Activated CD8-positive, alpha-beta memory T cell treated with anti-CD3 and anti-CD28 coated beads for 1 hour (primary cell): ENCODE measurements at places on chromosomes 7 and 10.

- no peak for DNase-seq
Measured at GRCh38 chr10:17386616-17387075, 67.7 kb downstream of the ST8SIA6 start.

DNA sequence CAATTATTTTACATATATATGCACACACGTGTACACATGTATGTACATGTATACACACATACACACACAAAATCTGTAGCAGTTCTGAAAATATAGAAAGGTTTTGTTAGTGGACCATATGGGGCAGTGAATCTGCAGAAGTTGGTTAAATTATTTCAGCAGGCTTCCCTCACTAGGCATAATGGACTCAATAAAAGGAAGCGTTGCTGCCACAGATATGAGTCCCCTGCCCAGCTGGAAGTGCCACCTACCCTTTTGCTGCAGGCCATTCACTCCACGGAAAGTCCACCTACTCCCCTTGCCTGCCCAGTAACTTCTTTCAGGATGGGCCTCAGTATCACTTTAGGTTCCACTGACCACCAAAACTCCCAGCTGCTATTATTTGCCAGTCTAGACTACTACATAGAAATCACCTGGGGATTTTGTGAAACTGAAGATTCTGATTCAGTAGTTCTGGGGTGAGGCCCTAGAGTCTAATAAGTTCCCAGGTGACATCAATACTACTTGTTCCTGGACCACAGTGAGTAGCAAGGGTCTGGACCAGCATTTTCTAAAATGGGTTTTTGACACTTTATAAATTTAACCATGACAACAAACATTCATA lies 29.3 kb upstream of the CROT start:
- DNase-seq = no peak

- no peak for DNase-seq
Measured at GRCh38 chr10:84574102-84574501, 245.7 kb downstream of the CCSER2 start.

GRCh38 chr10:59281861-59282260 lies 80.5 kb downstream of the FAM13C start:
- DNase-seq = no peak

DNA sequence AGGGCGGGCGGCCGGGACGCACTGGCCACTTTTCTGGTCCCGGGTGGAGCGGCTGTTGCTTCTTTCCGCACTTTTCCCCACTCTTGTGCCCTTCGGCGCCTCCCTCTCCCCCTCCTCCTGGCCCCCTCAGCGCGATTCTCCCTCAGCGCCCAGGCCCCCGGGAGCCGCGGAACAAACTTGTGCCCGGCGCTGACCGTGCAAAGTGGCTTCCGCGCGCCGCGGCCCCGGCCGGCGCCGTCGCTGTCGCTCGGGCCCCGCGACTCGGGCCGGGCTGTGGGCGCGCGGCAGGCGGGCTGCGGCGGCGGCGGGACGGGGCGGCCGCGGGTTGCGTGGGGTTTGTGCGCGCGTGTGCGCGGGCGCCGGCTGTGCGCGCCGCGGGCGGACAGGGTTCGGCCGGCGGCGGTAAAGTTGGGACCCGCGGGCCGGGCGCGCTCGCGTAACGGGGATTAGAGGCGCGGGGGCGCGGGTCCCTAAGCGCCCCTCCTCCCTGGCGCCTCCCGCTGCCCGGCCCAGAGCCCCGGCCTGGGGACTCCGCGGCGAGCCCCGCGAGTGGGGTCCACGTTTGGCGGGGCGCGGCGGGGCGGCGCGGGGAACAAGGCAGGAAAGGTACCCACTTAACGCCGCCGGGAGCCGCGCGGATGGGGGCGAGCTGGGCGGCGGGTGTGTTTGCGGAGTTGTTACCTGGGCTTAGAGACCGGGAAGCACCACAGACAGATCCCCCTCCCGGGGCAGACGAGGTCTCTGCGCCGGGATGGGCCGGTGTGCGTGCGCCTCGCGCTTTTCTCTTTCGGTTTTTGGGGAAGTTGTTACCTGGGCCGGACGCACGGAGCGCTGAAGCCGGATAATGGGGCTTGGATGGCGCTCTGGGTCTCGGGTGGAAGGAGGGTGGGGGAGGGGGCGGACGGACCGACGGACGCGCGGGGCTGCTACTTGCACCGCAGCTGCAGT lies 860 bp downstream of the ZEB1 start:
- peak; percentile 14 for DNase-seq

DNA sequence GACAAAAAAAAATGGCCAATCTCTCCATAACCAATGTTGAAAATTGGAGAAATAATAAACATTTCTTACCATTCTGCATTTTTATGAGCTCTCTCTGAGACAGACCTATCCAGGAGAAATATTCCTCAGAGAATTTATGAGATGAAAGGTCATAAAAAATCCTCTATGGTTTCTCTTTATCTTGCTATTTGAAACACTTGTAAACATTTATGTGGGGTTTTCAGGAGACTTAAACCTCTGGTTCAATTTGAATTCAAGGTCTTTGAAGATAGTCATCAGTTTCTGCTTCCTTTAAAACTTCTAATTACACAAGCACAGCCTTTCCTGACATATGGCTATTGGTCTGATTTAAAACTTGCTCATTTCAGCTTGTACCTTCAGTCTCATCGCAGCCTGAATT lies 78.5 kb upstream of the APBB1IP start:
- no peak for DNase-seq

DNA sequence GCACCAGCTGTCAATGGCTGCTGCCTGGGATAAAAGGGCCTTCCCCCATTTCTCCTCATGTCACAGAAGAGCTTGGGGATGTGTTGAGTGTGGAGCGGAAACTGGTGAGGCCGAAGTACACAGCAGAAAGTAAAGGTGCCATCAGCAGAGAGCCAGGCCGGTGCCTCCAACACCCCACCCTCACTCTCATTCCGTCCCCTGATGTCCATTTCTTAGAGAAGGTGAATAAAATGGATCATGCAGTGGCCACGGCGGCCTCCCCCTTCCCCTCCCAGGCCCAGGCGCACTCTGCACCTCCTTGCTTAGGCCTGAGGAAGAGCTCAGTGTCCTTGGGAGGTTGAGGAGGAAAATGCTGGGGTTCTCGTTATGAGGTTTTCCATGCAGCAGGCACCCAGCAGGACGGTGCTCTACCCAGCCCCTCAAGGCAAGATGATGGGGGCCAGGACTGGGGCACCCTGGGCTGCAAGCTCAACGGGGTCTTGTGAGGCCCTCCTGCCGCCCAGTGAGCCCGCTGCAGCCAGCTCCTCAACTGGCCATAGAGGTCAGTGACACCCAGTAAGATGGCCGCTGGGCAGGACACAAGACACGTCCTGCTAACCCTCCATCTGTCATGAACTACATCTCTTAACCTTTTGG lies 163.9 kb downstream of the ADARB2 start:
- DNase-seq = no peak

- no peak for DNase-seq
Measured at GRCh38 chr7:140506788-140507464, 27.6 kb upstream of the MKRN1 start.

DNA sequence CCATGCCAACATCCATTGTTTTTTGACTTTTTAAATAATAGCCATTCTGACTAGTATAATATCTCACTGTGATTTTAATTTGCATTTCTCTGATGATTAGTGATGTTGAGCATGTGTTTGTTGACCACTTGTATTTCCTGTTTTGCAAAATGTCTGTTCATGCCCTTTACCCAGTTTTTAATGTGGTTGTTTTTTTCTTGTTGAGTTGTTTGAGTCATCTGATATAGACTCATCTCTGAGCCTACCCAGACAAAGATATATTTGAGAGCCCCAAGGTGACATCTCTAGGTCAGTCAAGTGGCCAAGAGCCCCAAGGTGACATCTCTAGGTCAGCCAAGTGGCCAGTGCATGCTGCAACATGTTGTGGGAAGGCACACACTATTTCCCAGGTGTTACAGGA lies 224.7 kb downstream of the HECW1 start:
- DNase-seq = no peak

GRCh38 chr7:135386776-135387175 lies 123.1 kb downstream of the CNOT4 start:
- DNase-seq = no peak

DNA sequence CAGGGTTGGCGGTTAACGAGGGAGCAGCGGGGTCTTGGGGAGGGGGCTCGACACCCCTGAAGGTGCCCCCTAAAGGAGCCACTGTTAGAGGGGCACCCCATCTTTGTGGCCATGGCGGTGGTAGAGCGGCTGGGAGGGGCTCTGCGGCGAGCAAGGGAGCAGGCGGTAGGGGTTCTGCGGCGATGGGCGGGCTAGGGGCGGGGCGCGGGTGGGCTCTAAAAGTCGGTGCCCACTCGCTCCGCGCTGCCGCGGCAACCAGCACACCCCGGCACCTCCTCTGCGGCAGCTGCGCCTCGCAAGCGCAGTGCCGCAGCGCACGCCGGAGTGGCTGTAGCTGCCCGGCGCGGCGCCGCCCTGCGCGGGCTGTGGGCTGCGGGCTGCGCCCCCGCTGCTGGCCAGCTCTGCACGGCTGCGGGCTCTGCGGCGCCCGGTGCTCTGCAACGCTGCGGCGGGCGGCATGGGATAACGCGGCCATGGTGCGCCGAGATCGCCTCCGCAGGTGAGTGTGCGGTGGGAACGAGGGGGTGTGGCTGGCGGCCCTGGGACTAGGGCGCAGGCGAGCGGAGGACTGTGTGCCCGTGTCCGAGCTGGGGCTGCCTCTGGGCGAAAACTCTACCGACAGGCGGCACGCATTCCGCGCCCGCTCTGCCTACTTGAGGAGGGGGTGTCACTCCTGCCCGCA lies at the start of gene MEST:
Gene MEST (plus strand): TSS at position 245 of the 682 bp plus-strand sequence. CDS start 229 bp downstream, at position 474.
- DNase-seq = no peak

- no peak for DNase-seq
Measured at GRCh38 chr10:63206997-63207811, 74.1 kb downstream of the NRBF2 start.

- no peak for DNase-seq
Measured at GRCh38 chr7:49703337-49703736, 70.1 kb upstream of the VWC2 start.

- no peak for DNase-seq
Measured at GRCh38 chr7:12942609-12943008, 255.2 kb downstream of the ARL4A start.

DNA sequence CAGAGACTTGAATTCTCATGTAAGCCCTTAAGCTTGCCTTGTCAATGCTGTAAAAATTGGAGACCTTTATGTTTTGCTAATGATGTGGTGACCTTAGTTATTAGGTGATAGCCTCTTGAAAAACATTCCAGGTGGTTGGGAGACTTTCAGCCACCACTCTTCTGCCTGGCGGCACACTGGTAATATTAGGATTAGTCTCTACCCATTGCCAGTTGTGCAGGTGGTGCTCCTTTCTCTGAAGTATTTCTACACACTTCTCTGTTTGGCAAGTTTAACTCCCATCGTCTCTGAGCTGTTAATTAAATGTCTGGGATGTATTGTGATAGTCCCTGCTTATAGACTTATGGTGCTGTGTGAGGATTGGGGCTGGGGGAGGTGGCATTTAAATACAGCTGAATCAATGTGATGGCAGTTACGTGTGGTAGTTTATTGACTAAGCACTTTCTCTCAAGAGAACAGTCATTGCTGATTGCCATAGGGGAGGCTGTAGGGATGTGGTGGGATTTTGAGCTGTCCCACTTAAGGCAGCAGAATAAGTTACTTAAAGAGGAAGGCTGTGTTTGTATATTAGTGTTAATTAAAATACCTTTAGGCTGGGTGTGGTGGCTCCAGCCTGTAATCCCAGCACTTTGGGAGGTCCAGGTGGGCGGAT lies 61.7 kb downstream of the DAGLB start:
- no peak for DNase-seq

DNA sequence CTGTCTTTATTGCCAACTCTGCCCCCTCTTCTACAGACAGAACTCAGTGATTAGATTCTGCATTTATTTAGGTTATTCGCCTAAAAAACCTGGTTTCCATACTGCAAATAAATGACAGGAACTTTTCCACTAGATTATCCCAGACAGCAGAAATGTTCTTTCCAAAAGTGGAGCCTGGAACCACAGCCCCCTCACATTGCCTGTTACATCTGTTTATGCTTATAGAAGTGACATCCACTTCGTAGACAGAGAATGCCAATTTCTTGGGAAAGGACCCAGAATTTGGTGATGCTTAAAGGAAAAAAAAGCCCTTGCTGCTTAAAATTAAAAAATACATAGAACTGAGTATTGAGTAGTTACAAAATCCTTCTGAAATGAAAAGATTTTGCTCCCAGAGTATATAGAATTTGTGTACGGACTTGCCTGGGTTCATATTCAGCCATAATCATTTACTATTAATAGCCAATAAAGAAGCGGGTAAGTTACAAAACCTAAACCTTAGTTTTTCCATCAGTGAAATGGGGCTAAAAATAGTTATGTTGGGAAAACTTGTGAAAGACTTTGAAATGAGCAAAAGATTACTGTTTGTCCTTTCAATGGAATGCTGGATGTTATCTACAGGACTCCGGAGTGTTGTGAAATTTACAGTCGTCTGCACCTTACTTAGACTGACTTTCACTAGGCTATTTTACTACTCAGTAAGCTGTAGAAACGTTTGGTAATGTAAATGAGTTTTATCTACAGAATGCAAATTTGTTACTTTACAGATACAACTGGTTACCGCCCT lies 1.1 kb upstream of the PPP1R9A start:
- DNase-seq = no peak

DNA sequence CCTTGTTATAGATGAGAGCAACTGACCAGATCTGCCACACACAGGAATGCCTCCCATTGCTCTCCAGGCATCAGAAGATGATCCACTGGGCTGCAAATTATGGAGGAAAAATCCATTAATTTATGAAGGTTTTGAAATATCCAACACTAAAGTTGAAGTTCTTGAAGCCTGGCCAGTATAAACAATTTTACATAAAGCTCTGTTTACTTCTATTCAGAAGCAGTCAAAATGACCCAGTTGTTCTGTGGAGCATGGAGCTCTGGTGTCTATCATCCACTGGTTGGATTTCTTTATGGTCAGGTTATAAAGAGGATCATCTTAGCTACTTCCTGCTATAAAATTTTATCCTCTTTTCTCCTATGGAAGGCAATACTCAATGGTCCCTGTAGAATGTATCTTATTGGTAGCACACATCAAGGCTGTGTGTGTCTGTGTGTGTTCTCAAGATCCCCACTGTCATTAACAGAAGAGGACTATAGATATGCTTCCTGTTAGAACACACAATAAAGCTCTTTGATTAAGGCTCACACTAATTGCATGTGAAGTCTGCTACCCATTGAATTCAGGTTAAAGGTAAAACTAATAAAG lies 747.4 kb downstream of the SUGCT start:
- DNase-seq = no peak

GRCh38 chr10:73803680-73804286 lies 7.6 kb downstream of the NDST2 start:
- DNase-seq = no peak

DNA sequence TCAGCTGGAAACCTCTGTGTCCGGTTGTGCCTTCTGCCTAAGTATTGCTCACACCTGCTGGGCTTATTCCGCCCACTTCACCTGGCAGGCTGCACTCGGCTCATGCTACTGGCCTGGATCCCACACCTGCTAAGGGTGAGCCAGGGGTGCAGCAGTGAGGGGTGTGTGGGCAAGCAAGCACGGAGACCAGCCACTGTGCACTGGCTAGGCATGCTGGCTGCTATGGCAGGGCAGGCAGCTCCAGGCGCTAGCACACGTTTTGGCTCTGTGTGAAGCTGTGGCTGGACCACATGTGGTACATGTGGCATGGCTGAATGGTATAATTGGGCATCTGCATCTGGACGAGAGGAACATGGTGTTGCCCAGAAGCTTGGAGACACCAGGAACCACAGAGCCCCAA lies 940.7 kb downstream of the NRG3 start:
- DNase-seq = no peak

GRCh38 chr10:60182691-60183090 lies 207.0 kb downstream of the ANK3 start:
- DNase-seq = no peak
